ENCODE measurements at places on chromosomes 16 and 17.

GRCh38 chr17:16653367-16654041 is at the start of gene ZNF624:
ZNF624 (minus strand) TSS chr17:16653850.
- peak; percentile 90 for DNase-seq

DNA sequence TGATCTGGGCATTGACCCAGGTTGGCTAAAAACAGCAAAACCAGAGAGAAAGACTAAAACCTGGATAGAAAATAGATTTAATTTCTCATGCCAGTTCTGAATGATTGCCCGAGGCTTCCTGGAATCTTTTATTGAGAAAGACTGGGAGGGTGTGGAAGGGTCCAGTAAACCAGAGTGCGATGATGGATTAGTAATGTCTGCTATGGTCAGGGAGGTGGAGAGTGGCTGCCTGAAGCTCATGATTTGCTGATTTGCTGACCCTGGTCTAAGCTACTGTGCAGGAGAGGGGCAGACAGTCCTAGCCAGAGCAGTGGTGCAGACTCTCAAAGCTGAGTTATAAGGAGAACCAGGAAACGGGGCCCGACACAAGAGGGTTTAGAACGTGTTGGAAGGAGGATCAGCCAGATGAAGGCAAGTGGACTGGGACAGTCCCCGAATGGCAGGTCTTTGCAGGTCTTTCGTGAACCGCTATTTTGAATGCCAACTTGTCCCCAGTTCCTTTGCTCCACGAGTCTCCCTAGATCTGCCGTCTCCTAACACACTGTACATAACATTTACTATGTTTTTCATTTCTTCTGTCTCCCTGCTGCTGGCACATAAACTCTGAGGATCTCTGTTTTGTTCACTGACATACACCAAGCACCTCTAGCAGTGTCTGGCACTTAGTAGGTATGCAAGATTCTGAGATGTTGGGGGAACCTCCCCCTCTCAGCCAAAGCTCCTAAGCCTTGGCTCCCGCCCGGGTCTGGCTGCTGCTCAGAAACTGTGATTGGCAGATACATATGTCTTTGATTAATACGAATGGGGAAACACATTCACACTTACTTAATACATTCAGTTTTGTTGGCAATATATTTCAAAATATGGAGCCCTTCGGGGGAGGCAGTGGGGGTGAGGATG is 237.3 kb upstream of the TNRC6C start:
- DNase-seq: no peak

DNA sequence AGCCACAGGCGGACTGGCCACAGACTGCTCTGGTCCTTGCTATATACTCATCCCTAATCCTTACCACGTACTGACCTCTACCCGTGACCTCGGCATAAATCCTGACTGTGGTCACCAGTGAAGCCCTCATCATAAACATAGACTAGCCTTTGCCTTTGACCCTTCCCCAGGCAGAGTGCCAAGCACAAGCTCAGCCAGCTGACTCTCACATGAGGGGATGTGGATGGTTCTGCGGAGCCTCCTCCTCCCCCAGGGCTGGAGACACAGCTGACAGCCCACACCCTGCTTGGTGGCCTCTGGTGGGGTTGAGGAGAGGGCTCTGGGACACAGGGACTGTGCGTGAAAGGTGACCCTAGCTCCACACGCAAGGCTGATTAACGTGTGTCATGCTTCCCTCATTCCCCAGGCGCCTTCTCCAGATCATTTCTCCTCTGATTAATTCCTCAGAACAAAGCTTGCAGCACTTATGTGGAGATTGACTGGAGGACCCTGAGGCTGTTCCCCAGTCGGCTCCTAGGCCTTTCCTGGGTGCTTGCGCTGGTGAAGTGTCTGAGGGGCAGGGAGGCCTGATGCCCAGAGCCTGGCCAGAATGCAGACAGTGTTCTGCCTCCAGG is 241.5 kb upstream of the NLRP1 start:
- no peak for DNase-seq

GRCh38 chr16:85366031-85366763 is 246.9 kb upstream of the GSE1 start:
- DNase-seq: no peak

DNA sequence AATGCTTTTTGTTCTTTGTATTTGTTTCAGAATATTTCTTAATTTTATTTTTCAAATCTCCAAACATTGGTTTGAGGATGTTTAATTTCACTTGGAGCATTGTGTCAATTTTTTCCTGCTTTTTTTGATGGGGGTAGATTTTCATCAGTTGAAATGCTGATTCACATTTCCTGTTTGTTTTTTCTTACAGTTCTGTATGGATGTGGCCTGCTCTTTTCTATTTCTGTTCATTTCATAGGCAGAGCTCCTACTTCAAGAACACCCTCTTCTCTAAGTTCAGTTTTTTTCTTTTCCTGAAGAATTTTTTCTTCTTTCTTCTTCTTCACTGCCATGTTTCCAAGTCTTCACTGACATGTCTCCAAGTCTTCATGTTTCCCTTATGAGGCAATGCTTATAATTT is 8.8 kb downstream of the MBTD1 start:
- DNase-seq: no peak

- DNase-seq: no peak
Observed at GRCh38 chr16:14077918-14078317, 6.8 kb downstream of the MRTFB start.

- DNase-seq: no peak
Observed at GRCh38 chr16:4384509-4384942, 12.9 kb downstream of the VASN start.

DNA sequence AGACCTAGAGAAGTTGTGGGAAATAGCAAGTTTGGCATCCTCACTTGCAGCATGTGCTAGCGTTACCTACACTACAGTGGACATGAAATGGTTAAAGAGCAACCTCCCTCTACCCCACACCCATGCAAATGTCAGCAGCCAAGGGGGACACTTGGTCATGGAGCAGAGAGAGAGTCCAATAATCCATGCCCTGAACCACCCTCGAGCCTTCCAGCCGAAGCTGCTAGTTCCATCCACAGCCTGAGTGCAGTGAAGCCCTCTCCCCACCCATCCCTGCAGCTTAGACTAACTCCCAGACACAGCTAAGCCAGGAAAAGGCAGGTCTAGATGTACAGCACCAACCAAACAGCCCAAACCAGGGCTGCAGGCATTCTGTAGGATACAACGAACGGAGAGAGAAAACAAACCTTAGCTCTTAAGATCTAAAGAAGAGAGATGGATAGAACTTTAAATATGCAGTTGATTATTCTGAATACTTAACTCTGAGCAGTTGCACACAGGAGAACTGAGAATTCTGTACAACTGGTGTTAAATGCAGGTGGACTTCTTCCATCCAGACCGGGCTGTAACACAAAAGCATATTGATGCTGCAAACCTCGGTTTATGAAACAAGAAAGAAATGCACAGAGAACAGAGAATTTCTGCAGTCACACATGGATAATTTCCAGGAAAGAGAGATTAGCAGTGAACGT is 93.8 kb downstream of the SALL1 start:
- no peak for DNase-seq

DNA sequence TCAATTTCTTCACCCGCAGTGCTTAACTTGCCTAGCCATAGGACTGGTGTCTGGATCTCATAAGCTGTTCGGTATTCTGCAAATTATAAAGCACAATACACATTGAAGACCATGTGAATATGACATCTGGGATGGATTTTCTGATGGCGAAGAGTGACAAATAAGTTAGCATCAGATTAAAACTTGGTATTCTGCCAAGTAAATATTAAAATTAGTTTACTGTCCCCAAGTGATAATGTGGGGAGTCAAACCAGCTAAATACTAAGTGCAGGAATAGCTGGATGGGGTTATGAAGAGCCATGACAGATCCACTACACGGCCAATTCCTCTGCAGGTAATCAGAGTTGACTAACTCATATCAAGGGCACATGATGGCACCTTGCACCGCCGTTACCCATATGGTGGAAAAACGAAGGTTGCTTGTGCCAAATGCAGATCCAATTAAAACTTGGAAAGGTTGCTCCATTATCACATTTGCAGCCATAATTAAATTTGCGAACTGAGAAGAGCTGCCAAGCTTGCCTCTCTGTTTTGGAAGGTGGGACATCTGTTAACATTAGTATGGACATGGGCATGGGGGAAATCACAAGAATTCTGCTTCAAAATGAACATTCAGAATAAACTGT is 114.9 kb upstream of the TOM1L1 start:
- DNase-seq: no peak

GRCh38 chr16:25151996-25152395 is 40.5 kb downstream of the LCMT1 start:
- no peak for DNase-seq

DNA sequence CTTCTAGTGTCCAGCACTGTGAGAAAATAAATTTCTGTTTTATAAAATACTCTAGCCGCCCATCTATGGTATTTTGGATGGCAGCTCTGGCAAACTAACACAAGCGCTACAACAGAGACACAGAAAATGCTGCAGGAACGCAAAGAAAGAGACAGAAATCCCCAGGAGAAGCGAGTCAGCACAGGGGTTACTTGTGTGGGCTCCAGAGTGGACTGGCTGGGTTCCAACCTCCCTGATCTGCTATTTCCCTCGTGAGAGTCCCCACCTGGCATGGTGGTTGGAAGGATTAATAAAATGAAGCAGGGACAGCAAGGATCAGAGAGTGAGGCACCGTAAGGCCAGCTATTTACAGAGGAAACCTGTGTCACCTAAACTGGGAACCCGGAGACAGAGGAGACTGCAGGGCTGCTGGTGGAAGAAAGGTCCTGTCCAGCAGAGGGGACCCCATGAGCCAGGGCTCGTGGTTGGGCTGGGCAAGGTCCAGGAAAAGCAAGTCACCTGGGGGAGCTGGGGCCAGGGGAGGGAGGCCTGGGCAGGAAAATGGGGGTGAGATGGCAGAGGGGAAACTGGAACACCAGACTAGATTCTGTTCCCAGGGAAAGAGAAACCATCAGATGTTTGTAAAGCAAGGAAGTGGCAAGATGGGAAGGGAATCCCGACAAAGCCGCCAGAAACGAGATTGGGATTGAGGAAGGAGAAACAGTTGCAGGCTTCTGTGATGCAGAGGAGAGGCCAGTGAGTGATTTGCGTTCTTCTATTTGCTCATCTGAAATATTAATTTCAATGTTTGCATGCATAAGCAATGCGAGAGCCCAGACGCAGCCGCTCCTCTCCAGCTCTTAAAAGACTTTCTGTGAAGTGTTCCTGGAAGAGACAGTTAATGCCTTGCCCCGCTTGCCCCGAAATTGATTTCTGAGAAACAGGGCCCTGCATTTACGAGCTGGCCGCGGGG is 63.0 kb upstream of the TEKT3 start:
- no peak for DNase-seq

- no peak for DNase-seq
Observed at GRCh38 chr16:87971933-87972332, 20.7 kb downstream of the BANP start.

DNA sequence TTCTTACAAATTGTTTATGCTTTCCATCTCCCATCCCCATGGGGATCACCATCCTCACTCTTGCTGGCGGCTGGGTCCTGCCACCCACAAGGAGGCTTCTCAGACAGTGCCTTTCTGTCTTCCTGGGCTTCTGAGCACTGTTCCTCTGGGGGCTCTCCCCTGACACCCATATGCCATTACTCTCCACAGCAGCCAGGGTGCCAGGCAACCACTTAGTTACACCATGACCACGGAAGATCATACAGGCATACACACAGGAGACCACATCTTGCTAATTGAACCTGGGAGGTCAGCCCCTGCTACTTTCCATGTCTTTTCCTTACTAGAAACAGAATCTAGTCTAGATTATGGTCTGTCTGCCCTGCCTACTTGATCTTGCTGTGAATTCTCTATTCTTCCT is 27.7 kb upstream of the HS3ST2 start:
- no peak for DNase-seq

DNA sequence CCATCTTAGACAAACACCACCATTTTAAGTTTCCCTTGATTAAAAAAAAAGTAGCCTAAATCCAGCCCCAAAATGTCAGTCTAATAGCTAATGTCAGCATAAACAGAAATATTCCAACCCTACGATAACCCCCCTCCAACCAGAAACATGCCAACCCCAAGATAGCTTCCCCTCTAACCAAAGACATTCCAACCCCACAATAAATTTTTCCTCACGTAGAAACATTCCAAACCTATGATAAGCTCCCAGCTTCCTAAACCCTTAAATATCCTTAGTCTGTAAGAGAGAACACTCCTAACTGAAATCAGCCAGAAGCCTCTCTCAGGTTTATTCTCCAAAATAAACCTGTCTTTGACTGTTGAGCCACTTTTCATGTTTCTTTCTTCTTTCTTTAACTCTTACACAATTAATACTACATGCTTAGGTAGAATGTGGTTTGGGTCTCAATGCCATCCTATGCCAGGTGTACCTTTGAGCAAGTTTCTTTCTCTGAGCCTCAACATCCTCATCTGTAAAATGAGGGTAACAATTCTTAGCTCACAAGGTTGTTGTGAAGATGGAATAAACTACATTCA is 10.5 kb upstream of the KRT38 start:
- DNase-seq: no peak

Measured in left lung (tissue), 14 donors.